ENCODE measurements at places on chromosomes 1 and 21.

GRCh38 chr1:217373761-217374701 is 256.9 kb downstream of the GPATCH2 start:
- no peak for DNase-seq

- no peak for DNase-seq
Measured at GRCh38 chr1:32275424-32275823, 16.5 kb upstream of the HDAC1 start.

DNA sequence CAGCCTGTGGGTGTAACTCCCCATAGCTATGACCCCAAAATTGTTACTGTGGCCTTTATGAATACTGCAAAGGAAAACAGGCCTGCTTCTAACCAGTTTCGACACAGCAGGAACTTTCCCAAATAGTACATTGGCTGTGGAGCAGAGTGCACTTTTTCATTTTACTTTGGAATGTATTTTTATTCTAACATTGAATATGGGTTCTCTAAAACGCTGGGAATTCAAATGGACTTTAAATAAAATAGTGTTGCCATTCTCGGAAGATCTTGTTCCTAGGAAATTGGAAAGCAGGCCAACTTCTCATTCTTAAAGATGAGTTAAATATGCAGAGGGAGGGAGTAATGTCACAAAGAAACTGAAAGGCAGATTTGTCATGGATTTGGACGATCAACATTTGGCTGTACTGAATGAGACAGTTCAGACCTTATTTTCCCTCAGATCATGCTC is 39.6 kb upstream of the ARHGAP29 start:
- DNase-seq: no peak

GRCh38 chr1:180551997-180552396 is 6.8 kb upstream of the OVAAL start:
- no peak for DNase-seq

GRCh38 chr1:212782422-212783154 is 9.0 kb downstream of the NSL1 start:
- no peak for DNase-seq
